NCI-H748 treated with DMSO at 0.1 percent for 48 hours (cell line): ENCODE measurements at places on chromosomes 12 and 14.

GRCh38 chr12:75695926-75696325, 184.5 kb upstream of the KRR1 start:
- no peak for DNase-seq

- DNase-seq: no peak
These were observed 370.5 kb downstream of the DIO2 start for GRCh38 chr14:79840831-79841230.

GRCh38 chr12:79911889-79912656, 22.8 kb downstream of the PPP1R12A start:
- no peak for DNase-seq

DNA sequence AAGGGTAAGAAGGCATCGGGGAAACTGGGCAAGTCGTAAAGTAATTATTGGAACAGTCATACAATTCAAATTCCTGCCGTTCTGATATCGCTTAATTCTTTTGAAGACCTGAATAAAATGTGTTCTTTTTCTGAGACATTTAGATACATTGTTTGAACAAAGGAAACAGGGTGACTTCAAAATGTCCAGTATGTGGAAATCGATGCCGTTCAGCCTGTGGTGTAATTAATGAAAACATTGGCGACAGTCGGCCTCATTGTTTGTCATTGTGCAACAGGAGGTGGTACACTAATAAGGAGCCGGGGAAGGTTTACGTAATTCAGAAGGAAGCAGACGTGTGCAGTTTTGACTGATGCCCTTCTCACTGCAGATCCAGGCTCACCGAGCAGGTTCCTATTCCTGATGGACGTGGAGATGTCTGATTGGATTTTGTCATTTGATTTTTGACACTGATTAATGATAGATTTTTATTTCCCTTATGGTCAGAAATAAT, 92.7 kb downstream of the BORCS5 start:
- peak; percentile 84 for DNase-seq

GRCh38 chr12:64232196-64232595, 10.1 kb upstream of the KICS2 start:
- no peak for DNase-seq

GRCh38 chr14:77099425-77100167, 1.5 kb downstream of the CIPC start:
- no peak for DNase-seq

DNA sequence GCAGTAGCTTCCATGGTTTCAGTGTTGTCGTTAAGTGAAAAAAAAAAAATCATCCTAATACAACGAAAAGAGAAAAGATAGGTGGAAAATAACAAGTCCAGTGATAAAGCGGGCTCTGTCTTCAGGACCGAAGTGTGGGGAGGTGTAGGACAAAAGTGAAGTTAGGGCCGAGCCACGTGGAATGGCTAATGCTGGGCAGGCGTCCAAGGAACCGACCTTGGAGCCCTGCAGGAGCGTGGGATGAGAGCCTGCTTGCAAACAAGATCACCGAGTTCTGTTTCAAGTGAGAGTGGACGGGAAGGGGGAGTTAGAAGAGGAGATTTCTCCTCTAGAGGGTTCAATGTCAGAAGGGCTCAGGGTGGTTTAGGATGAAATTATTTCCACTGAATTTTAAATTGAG, 22.2 kb downstream of the A2ML1 start:
- no peak for DNase-seq

GRCh38 chr12:1773937-1774655, 46.3 kb upstream of the LRTM2 start:
- DNase-seq: no peak
